Brain pericyte (primary cell): ENCODE measurements at places on chromosomes 7 and 10.

GRCh38 chr10:26909753-26910152, 49.0 kb upstream of the ABI1 start:
- DNase-seq: no peak

- DNase-seq: no peak
Observed at GRCh38 chr7:94431619-94432280, 37.1 kb downstream of the COL1A2 start.

DNA sequence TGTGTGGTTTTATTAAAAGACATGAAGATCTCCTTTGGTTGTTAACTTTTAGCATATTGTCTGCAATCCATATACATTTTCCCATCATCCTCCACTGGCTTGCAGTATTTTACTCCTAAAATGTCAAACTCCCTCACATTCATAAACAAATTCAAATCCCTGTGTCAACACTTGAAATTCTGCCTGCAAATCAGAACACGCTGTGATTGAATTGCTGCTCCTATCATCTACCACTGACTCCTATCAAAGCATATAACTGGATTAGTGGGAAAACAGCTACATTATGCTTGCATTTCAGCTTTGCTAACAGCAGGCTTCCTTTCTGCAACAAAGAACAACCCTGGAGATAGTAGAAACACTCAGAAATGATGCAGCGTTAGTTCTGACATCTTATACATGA, 281.8 kb upstream of the HGF start:
- DNase-seq: no peak

- no peak for DNase-seq
Observed at GRCh38 chr10:104582602-104582951, 58.5 kb upstream of the SORCS3 start.

GRCh38 chr7:133139350-133139749, 57.5 kb upstream of the CHCHD3 start:
- DNase-seq: peak; percentile 5

- no peak for DNase-seq
Observed at GRCh38 chr10:26291721-26292480, 75.3 kb downstream of the GAD2 start.

GRCh38 chr10:82089327-82089726, 214.3 kb downstream of the NRG3 start:
- DNase-seq: no peak
